ENCODE measurements at places on chromosomes 16 and 17.

DNA sequence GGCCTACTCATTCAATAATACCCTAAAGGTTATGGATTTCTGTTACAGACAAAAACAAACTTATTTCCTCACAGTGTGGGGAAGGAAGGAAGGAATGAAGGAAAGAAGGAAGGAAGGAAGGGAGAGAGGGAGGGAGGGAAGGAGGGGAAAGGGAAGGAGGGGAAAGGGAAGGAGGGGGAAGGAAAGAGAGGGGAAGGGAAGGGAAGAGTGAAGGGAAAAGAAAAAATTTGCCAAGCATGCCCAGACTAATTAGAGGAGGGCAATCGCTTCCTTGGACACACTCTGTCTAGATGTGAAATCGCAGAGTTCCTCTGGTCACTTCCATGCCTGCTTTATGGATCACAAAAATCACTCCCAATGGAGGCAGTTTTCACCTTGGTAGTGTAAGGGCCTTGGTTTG lies 570.1 kb upstream of the SOX9 start:
- DNase-seq: no peak

DNA sequence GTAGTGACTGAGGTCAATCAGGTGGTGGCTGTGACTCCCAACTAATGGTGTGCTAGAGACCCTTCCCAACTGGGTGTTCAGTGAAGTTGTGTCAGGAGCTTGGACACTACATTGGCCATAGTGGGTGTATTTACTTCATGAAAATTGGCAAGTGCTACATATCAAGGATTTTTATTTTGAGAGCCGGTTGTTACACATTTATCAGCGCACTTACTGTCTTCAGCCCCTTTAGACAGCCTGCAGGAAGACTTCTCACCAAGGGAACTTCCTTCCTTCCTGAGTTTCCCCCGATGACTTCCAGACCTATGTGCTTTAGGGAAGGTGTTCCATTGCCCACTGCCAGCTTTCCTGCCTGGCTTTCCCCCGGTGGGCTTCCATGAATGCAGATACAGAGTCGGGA lies 261.2 kb downstream of the CBLN1 start:
- DNase-seq: no peak

DNA sequence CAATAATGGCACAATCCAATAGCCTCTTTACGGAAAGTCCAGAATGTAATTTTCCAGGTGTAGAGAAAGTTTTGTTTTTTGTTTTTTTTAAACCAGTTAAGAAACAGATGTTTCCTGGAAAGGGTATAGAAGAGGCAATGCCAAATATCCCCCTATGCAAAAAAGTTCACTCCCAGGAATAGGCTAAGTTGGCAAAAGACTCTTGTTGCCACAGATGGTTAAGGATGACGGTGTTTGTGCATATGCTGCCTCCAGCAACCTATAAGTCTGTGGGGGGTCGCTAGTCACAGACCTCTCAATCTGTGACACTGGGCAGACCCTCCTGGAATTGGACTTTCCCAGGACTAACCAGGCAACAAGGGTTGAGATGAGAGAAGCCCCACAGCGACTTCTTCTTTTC lies 20.9 kb upstream of the HP start:
- DNase-seq: no peak

- DNase-seq: no peak
Measured at GRCh38 chr16:12133729-12134128, 157.2 kb downstream of the SNX29 start.

DNA sequence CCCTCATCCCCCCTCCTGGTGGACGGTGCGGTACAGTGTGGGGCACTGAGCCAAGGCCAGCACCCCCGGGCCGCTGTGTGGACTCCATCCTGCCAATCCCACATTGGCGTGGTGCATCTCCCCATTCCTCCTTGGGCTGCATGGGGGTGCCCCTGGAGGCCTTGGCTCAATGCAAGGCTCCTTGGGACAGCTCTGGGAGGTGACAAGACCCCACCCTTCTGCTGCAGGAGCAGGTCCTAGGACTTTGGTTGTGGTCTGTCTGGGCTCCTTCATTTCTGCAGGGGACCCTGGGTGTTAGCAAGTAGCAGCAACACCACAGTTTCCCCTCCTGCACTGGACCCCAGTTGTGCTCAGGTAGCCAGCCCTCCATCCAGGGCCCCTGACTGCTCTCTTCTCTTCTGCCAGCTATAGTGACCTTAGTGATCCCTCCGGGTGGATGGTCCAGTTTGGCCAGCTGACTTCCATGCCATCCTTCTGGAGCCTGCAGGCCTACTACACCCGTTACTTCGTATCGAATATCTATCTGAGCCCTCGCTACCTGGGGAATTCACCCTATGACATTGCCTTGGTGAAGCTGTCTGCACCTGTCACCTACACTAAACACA lies 1.3 kb downstream of the PRSS21 start:
- no peak for DNase-seq

GRCh38 chr16:15544405-15544804 lies 98.5 kb downstream of the MARF1 start:
- no peak for DNase-seq

GRCh38 chr16:54689072-54689865 lies 241.4 kb upstream of the IRX5 start:
- DNase-seq: no peak

DNA sequence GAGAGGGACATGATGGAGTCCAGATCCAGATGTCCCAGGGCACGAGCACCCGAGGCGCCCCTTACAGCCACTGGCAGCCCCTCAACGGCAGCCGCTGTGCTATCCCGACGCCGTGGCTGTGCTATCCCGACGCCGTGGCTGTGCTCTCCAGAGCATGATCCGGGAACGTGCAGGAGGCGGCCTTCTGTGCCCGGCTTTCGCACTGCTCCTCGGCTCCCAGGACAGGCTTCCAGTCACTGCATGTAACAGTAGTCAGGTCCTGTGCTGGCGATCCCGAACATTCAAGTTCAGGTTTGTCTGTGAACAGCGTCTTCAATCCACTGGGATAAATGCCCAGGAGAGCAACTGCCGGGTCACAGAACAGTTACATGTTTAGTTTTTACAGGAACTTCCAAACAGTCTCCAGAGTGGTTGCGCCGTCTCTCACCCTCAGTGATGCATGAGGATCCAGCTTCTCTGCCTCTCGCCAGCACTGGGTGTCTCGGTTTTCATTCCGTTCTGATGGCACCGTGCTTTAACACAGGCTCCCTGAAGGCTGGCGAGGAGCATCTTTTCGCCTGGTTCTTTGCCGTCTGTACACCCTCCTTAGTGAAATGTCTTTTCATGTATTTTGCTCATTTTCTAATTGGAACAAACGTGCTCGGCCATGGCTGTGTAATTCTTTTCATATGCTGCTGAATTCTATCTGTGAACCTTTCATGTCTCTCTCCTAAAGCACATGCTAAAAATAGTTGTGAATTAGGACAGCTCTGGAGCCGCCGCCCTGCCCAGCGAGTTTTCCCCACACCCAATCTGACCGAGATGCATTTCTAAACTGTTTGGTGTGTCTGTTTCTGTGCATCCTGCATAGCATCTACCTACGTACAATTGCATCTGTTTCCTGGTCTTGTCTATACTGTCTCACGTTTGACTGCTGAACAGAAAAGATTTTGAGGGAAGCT lies 72.6 kb upstream of the METRNL start:
- no peak for DNase-seq
